Stimulated activated naive CD4-positive, alpha-beta T cell treated with Interleukin-2 at 50 U/mL for 16 hours (primary cell): ENCODE measurements at places on chromosomes 11 and 22.

- no peak for DNase-seq
These were observed 14.1 kb upstream of the TMEM121B start for GRCh38 chr22:17135153-17135760.

GRCh38 chr22:38733724-38734381, 21.9 kb downstream of the SUN2 start:
- no peak for DNase-seq

DNA sequence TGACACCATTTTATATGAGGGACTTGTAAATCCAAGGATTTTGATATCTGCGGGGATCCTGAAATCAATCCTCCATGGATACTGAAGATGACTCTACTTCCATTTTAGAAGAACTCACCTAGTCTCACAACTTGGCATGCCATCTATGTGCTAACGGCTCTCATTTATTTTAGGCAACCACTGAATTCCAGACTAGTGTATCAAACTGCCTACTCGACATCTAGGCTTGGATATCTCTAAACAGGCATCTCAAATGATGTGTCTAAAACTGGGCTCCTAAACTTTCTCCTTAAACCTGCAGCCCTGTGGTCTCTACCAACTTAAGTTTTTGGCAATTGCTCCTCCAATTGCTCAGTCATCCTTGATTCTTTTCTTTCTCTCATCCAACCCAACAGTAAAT, 31.2 kb upstream of the CLNS1A start:
- no peak for DNase-seq

DNA sequence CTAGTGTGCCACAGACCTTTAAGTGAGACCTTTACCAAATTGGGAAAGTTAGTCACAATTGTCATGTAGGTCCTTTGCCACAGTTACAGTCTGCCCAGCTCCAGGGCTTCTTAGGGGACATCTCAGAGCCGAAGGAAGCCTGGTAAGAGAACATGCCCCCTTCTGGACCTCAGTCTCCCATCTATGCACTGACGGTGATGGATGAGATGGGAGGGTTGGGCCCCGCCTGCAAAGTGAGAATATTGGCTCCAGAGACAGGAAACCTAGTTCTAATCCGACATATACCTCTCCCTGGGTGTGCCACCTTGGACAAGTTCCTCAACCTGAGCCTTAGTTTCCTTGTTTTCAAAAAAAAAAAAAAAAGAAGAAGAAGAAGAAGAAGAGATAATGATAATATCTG, 85.1 kb upstream of the NAV2 start:
- DNase-seq = no peak

GRCh38 chr11:100703801-100704575, 16.9 kb downstream of the ARHGAP42 start:
- no peak for DNase-seq

- no peak for DNase-seq
These were observed 8.0 kb upstream of the RAB38 start for GRCh38 chr11:88183233-88183632.

GRCh38 chr11:17394743-17395390, 6.4 kb upstream of the KCNJ11 start:
- no peak for DNase-seq

DNA sequence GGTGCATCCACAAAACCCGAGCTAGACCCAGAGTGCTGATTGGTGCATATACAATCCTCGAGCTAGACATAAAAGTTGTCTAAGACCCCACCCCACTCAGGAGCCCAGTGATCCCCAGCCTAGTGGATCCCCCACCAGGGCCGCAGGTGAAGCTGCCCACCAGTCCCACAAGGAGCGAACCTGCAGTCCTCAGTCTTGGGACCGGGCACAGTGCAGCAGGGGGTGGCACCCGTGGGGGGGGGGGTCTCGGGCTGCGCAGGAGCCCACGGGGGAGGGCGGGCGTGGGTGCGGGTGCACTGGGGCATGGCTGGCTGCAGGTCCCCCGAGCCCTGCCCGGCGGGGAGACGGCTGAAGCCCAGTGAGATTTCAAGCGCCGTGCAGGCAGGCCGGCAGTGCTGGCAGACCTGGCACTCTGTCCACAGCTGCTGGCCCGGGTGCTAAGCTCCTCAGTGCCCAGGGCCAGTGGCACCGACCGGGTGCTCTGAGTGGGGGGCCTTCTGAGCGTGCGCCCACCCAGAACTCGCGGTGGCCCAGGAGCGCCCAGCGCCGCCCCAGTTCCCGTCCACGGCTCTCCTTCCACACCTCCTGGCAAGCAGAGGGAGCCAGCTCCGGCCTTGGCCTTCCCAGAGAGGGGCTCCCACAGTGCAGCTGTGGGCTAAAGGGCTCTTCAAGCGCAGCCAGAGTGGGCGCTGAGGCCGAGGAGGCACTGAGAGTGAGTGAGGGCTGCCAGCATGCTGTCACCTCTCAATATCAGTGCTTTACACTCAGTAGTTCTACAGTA, 989.1 kb downstream of the FAM181B start:
- DNase-seq = no peak

DNA sequence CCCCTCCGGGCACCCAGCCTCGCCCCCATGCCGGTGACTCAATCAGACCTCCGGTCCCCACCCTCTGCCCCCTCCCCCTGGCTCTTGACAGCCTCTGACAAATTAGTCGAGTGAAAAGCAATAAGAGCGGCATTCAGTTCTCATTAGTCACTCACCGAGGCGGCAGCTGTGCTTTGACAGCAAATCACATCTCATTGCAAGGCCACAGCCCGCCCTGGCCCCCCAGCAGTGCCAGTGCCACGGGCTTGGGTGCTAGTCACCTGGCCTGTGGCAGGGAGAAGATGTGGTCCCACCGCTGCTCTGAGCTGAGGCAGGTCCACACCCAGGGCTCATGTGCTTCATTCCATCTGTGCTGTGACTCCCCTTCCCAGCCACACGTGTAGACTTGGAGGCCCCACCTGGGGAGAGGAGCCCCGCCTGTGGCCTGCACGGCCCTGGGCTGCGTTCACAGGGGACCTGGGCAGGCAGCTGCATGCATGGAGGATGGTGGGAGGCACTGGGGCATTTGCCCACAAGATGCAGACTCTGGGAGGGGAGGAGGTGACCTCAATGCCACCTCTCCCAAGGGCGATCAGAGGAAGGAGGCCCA, 7.4 kb upstream of the TH start:
- no peak for DNase-seq

- no peak for DNase-seq
These were observed 9.1 kb downstream of the DENND6B start for GRCh38 chr22:50317674-50318073.

GRCh38 chr11:12750181-12750580, 76.0 kb downstream of the TEAD1 start:
- DNase-seq = no peak

GRCh38 chr11:121250843-121251242, 41.7 kb upstream of the SC5D start:
- DNase-seq = no peak

DNA sequence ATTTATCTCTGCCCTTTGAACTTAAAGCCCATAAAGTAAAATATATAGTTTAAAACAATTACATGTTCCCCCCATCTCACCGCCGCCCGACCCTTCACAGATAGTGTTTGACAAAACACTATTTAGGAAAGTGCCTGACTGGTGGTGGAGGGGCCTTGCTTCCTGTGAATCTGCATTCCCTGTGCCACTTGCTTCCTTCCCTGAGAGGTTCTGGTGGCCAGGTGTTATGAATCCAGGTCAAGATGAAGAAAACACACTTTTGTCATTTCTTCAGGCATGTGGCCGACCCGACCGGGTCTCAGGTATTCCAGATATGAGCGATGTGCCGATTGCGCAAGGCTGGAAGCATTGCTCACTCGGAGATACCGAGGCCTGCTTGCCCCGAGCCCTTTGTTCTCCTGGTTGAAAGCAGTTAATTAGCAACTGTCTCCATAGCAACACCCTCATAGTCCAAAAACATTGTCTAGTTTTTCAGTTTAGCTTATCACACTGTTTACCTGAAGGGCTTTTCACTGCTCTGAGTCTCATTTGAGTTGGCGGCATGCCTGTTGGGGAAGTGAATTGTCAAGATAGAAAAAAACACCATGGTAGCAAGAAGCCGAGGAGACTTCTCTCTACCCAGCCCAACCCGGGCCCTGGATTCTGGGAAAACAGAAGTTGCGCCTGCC, 128.3 kb downstream of the TEAD1 start:
- no peak for DNase-seq

GRCh38 chr11:87897921-87898320, 277.3 kb downstream of the RAB38 start:
- no peak for DNase-seq

DNA sequence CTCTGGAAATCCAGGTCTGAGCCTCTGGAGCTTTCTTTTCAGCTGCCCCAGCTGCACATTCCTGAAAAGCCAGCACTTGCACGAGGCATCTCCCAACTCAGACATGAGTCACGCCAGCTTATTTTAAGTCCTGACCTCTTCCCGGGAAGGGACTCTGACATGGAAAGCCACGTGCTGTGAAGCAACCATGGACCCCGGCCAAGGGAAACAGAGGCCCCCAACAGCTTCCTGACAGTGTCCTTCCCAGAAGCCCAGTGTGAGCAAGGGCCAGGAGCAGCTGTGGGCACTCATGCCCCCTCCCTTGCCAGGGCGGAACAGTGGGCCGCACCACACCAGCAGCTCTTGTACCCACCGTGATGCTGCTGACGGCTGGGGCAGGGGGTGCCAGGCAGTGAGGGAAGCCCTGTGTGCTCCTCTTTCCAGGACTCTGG, 118.8 kb upstream of the CADM1 start:
- DNase-seq = no peak

DNA sequence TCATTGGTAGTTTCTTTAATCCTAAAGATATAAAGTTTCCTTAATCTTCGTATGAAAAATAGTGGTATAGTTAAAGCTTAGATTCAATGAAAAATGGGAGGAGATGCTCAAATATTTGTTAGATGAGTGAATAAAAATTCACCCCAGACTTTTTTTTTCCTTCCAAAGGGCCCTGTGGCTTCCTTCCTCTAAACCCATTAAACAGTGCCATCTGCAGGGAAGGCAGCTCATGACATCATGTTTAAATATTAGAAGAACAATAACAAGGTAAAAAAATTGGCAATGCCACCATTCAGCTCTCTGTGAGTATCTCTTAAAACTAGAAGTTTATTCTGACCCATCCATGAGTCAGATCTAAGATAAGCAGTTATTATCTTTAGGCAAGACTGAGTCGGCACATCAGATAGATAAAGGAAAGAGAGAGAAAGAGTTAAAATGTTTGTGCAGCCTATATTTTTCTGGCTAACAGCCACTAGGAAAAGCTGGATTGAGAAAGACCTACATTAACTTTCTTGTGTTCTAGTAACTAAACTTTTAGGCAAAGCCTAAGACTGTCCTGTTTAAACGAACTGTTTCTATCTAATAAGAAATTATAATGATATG, 19.1 kb upstream of the OOSP1 start:
- DNase-seq = no peak

- DNase-seq = no peak
These were observed 35.3 kb downstream of the AMOTL1 start for GRCh38 chr11:94803491-94803890.

DNA sequence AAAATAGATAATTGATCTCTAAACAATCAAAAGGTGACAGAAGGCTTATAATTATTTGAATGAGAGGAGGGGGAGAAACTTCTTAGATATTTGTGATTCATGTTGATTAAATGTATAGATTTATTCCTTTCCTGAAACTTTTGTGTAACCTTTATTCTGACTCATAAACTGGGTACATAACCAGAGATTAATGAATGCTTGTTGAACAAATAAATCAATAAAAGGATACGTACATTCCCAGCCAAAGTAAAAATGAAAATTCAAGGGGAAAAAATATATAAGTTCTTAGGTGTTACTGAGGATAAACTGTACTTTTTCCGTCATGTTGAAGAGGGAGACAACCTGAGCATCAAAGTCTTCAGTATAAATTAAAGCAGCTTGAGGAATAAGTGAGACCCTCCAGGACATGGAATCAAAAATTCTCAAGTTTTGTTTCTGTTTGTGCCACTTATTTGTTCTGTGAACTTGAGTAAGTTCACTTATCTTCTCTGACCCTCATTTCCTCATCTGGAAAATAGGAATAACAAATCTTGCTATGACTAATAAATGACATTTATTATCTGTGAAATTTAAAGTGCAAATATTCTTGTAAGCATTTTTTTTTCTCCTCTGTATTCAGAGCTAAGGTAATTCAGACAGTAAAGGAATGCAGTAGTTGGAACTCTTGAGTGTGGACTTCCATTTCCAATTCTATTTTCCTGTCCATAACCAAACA, 195.4 kb downstream of the METTL15 start:
- no peak for DNase-seq

- no peak for DNase-seq
These were observed 86.4 kb upstream of the B3GNT6 start for GRCh38 chr11:76947800-76948199.

DNA sequence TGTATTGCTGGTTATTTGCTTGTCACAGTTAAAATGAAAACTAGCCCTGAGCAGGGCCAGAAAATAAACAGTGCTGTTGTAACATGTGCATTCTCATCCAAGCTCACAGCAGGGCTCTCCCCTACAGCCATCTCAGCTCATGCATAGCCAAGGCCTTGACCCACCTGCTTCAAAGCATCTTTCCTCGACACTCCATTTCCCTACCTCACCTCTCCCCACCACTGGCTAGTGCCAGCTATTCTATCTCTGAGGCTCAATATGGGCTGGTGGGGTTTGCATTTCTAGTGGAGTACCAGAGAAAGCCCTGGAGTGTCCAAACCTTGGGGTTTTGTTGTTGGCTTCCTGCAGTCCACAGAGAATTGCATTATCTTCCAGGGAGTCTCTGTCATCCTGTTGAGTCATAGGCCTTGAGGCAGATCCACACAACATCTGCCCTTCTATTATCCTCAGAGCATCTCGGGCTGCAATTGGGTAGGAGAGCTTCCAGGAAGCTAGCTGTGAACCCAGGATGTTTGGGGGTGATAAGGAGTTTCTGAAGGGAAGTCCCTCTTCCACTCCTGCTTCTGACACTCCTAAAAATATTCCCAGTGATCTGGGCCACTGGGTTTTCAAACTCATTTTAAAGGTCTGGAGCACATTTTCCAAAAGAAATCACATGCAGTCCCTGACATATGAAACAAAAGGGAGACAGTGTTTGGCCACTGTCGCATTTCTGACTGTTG, 36.1 kb upstream of the AMOTL1 start:
- no peak for DNase-seq

DNA sequence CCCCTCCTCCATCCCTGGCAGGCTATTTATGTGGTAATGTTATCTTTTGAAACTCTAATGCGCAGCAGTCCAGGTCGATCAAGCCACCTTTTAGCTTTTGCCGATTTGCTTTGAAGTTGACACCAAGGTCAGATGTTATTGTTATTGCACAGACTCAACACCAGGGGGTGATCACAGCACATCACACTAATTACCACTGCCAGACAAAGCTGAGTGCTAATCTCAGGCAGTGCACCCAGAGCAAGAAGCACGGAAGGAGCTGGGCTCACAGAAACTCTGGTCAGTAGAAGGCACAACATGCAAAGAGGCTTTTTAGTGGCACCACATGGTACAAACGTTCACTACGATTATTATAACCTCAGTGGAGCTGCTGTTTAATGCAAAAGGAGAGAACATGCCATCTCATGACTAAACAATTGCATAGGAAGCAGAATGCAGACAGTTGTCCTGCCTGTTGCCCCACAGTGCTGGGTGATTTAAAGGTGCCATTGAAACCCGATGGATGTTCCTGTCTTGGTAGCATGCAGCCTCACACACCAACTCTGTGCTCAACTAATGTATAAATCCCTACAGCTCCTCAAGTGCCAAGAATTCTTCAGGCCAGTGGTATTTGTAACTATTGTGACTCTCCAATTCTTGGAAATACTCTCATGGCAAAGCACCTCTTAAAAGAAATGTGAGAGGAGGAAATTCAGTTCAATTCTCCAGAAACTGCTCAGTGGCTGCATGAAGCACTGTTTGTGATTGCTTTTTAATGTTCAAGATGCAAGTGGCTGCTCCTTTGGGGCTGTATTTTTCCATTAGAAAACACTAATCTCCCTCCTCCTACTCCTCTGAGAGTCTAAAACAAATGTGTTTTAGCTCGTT, 353.9 kb upstream of the DDI1 start:
- peak; percentile 1 for DNase-seq
